Tibial nerve (tissue), 4 donors: ENCODE measurements at places on chromosomes 2 and 18. TPM values are rescaled to one million over a fixed set of nuclear protein-coding genes. Genes with fewer than 3 reads are reported as not detected.

GRCh38 chr2:118750959-118751565 lies 96.4 kb downstream of the EN1 start:
- no peak for DNase-seq

- DNase-seq, result no peak
These were observed 29.8 kb downstream of the PCBP1 start for GRCh38 chr2:70116936-70117552.

- DNase-seq, result no peak
These were observed 35.2 kb downstream of the PRELID3A start for GRCh38 chr18:12442946-12443345.

DNA sequence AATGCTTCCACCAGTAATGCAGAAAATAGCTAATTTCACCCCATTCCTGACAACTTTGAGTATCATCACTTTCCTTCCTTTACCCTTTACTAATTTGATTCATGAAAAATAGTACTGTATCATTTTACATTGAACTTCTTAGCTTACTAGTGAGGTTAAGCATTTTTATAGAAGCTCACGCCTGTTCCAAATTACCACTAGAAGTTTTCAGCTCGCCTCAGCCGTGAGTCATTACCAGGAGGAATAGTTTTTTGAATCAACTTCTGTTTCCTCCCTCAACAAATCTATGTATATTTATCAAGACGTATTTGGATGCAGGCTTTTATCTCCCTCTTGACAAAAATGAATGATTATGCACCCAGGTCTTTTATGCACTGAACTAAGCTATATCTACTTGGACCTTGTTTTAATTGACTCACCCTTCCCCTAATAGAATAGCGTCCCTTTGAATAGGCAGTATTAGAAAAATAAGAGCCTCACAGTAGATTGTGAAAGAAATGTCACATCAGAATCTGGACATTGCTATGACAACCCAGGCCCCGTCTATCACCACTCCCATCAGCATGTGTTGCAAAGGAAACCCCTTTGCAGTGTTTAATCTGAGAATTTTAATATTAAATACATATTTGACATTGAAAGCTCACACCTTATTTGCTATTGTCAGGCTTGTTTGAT lies 207.4 kb upstream of the NRP2 start:
- DNase-seq, result no peak

DNA sequence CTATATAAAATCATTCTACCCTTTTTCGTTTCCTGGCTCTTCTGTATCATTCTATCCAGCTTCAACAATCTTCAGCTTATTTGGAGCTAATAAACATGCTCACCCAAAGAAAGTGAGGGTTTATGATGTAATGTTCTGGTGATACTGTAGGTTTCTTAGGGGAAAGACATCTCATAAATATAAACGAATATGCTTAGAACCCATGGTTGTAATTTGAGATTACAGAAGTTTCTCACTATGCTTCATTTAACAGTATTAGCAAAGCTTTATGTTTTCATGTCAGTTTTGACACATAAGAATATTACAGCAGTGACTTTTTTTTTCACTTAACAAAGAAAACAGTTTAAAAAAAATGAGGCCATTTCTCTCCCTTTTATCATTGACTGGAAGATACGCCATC lies 11.8 kb upstream of the PEX13 start:
- DNase-seq, result no peak

GRCh38 chr2:212032032-212032431 lies 506.6 kb downstream of the ERBB4 start:
- DNase-seq, result no peak

- DNase-seq, result no peak
These were observed 12.4 kb downstream of the LMAN2L start for GRCh38 chr2:96727431-96727830.

GRCh38 chr18:58525517-58525916 lies 103.4 kb downstream of the ALPK2 start:
- no peak for DNase-seq

GRCh38 chr2:69979902-69980807 lies 18.7 kb upstream of the ASPRV1 start:
- no peak for DNase-seq

Gene AMER3
- not detected for total RNA-seq

Gene TEKT4
- total RNA-seq, result not detected

Gene RAMP1
- 60.6 TPM for total RNA-seq

Gene RAX
- not detected for total RNA-seq

Gene C2orf81
- total RNA-seq, result 5.4 TPM

Gene AP1S3
- total RNA-seq, result 0.59 TPM

Gene ANKRD30B
- 11.2 TPM for total RNA-seq
